Stimulated activated CD4-positive, alpha-beta T cell treated with anti-CD3 and anti-CD28 coated beads, Interleukin-2, amount 100 ng/mL, for 48 hours (primary cell): ENCODE measurements at places on chromosomes 5 and 9.

GRCh38 chr5:17070647-17071046 lies 134.6 kb upstream of the MYO10 start:
- no peak for DNase-seq

DNA sequence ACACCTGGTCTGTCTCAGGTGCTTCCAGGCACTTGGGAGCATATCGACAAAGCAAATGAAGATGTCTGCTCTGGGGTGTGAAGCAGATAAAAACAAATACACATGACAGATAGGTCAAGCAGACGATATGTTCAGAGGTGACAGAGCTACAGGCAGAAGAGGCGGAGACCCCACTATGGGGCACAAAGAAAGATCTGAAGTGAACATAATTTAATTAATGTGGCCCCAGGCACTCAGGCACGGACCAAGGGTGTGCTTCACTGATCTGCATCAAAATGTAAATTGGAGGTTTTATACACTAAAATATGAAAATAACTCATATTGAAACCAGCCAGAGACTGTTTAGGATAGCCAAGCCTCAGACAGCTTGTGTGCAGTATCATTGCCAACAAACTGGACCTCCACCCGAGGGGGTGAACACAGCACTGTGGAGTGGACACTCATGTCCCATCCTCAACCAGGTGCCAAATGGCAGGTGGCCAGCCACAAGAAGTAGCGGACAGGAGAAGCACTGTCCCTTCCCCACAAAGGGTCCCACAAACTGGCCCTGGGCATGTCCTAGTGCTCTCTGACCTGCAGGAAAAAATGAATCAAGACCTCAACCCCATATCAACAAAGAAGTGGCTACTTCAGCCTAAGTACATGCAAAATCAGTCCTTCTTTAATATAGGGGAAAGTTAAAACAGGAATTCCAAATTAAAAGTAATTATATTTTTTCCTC lies 29.2 kb downstream of the ROR2 start:
- DNase-seq: no peak

GRCh38 chr5:172765766-172766286 lies 5.2 kb downstream of the DUSP1 start:
- no peak for DNase-seq

GRCh38 chr5:82721087-82721410 lies 356.1 kb downstream of the TMEM167A start:
- no peak for DNase-seq

DNA sequence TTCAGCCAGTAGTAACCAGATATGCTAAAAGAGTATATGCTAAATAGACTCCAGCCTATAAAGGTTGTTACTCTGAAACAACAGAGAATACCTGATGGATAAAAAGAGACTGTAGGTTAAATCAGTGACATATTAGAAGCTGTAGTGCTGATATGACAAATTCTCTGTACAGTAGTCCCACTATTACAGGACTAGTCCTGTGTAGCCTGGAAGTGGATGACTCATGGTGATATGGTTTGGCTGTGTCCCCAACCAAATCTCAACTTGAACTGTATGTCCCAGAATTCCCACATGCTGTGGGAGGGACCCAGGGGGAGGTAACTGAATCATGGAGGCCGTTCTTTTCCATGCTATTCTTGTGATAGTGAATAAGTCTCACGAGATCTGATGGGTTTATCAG lies 276.2 kb upstream of the POU5F2 start:
- no peak for DNase-seq

GRCh38 chr9:131799177-131799823 lies 59.4 kb upstream of the RAPGEF1 start:
- DNase-seq: peak; percentile 45

DNA sequence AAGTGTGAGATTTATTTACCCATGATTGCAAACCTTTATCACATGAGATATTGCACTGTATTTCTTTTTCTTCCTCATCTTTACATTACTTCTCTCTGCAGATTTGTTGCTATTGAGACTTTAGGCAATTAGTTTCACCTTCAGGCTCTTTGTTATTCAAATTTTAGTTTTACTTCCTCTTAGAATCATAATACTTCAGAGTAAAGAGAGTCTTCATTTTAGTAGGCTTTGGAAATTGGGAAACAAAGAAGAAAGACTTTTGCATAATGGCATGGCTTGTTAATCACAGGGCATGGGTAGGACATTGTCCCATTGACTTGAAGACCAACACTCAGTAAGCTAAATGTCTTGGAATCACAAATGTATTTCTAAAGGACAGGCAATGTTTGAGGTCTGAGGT lies 1.2 kb upstream of the PCDHGA5 start:
- DNase-seq: no peak

DNA sequence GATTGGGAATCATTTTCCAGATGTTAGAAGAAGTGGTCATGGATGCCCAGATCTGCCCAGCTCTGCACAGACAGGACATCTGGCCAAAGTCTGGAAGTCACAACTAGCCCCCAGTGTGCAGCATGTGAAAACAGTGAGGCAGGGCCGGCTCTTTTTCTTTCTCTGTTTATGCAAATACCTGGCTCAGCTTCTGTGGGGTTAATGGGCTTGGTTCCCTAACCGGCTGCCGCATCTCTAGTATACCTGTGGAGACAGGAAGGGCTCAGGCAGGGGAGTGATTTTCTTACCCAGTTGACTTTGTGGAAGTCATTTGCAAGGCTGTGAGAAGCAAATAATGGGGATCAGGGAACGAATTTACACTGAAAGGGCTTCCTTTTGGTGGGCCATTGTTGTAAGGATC lies 254.8 kb upstream of the PANK3 start:
- DNase-seq: no peak

- no peak for DNase-seq
Observed at GRCh38 chr5:161301586-161301985, 244.9 kb downstream of the GABRB2 start.

GRCh38 chr9:77879437-77879943 lies 152.1 kb downstream of the GNAQ start:
- DNase-seq: no peak

DNA sequence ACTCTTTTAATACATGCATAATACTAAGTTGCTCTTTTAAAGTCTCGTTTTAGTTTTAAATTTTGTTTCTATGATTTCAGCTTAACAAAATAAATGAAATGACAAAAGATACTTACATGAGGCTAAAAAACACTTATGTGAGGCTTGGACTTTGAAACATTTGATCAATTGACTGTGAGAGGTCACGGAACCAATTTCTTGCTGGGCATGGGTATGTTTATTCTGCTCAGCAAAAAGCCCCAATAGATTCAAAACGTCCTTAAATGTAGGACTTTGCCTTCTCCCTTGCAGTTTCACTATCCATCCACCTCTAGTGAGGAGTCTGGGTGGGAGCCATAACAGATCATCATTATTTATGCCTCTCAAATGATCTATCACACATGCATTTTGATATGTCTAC lies 191.9 kb downstream of the ZSWIM6 start:
- DNase-seq: no peak

GRCh38 chr9:20754556-20754955 lies 70.5 kb downstream of the FOCAD start:
- DNase-seq: no peak

- no peak for DNase-seq
Observed at GRCh38 chr9:110432253-110432652, 94.6 kb upstream of the TXNDC8 start.

GRCh38 chr5:112116371-112116770 lies 302.7 kb downstream of the EPB41L4A start:
- no peak for DNase-seq

DNA sequence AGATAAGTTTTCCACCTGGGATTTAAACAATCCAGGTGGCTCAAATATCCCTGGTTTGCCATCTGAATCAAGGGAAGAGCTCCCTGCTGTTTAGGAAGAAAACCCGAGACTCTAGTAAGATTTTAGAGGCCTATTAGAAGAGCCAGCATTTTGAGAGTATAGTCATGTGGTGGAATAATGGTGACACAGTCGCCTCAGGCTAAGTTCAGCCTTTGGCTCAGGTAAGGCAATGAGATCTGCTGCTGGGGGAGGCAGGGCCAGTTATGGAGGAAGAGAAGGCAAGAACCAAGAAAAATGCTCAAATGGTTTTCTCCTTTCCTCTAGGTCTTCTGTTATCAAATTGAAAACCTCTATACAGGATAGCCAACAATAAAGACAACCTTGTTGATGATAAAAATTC lies 16.2 kb downstream of the RAD1 start:
- no peak for DNase-seq

GRCh38 chr9:116084497-116084896 lies 69.1 kb upstream of the PAPPA start:
- no peak for DNase-seq

DNA sequence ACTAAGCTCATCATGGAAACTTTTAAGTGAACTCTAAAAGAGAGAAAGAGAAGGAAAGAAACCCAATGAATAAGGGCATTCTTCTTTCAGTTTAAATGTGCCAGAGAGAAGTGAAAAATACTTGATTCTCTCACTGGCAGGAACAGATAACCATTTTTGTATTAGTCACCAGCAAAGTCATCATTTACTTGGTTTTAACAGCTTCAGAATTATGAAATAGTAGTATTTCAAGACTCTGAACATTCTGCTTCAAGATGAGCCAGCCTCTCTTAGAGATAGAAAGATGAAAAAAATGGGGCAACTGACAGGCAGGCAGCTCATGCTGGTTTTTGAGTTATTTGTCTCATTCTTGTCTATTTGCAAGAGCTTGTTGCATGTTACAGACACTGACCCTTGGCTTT lies 103.5 kb downstream of the GCNT1 start:
- no peak for DNase-seq

- no peak for DNase-seq
Observed at GRCh38 chr5:32604800-32605765, 19.7 kb downstream of the SUB1 start.

DNA sequence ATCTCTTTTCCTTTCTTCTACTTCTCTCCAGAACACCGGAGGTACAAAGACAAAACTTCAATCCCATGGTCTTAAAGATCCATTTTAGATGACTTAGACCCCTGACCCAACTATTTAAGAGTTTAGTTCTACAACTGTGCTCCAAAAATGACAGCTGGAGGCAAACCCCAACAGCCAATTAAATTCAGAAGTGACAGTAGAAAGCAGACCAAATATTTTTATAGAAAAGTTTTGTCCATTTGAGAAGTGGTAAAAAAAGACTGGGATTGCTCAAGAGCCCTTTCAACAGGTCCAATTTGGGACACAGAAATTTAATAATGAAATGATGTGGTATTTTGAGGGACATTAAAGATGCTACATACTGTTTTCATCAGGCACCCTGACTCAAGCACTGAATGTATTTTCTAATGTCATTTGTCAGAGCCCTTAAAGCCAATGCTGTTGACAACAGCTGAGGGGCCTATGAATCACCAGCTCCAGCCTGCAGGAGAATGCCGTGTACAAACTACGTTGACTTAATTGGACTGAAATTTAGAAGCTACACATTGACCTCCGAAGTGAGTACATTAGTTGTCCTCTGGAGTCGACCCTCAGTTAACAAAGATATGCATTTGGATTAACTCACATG lies 147.5 kb upstream of the PIK3R1 start:
- no peak for DNase-seq

DNA sequence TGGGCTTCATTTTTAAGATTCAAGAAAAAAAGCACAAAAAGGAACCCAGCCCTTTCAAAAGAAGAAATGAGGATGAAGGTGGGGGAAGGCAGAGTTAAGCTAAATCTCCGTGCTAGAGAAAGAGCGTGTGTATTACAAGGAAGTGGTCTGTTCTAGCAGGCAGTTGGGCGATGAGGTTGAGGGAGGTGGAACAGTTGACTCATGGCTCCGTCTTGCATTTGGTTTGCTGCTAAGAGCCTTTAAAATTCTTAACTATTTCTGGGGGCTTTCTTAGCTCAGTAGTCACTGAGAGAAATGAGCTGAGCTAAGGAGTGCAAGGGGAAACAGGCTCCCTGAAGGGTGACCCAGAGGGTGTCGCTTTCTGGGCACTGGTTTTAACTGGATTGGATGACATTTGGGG lies 117.4 kb downstream of the GCNT1 start:
- peak; percentile 40 for DNase-seq
